ENCODE measurements at places on chromosomes 11 and 22.

GRCh38 chr11:86869531-86869930 lies 69.2 kb downstream of the PRSS23 start:
- no peak for DNase-seq

- no peak for DNase-seq
Measured at GRCh38 chr11:78933350-78933749, 358.7 kb upstream of the NARS2 start.

DNA sequence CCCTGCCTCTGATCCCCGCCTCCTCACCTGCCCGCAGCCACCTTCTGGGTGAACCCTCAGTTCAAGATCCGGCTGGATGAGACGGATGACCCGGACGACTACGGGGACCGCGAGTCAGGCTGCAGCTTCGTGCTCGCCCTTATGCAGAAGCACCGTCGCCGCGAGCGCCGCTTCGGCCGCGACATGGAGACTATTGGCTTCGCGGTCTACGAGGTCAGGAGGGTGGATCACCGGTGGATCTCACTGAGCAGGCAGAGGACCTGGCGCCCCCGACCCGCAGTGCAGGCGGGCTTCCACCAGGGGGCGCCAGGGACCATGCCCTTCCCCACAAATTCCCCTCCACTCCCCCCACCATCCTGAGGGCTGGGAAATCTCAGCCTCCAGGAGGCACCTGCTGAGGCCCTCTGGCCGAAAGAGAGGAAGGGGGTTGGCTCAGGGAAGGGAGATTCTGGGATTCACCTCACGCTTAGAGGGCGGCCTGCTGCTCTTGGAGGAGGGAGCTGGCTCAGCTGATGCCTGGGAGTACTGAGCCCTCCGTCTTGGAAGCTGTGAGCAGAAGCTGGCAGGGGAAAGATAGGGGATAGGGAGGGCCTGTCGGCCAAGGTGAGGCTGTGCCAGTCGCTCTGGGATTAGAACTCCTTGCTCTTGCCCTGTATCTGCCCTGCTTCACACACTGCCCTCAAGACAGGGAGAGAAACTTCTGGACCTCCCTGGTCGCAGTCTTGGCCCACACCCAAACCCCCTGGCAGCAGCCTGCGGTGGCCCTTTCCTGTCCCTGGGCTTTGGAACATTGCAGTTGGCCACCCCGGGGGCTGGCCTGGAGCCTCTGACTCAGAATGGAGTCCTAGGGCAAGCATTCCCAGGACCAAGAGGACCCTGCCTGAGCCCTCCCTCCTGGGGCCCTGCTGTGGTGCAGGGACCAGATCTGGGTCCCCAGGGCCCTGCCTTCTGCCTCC lies 23.2 kb downstream of the CAPN1 start:
- DNase-seq: no peak

DNA sequence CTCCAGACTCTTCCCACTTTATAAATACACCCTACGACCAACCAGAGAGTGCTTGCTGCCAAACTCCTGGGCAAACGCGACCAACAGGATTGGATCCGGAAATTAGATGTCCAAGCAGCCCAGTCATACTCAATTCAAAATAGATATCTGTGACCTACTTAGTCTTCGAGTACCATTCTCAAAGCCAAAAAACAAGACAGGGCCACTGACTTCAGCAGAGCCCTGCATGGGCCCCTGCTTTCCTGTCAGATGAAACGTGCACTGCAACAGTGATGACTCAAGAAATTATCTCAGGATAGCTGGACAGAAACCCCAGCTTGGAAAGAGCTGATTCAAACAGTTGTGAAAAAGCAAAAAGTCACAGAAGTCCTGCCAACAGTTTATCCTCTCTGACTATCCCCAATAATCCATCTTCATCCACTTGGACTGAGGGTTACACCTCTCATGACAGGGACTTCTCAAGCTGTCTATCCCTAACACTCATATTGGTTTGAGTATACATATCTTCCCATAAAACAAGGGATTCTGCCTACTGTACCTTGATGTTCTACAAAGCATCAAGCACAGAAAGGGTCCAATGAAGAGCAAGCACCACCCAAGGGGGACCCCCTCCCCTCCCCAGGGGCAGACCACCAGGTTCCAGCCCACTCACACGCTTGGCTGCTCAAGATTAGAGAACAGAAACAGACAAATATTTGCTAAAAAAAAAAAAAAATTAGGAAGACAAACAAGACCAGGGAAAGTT lies 17.4 kb downstream of the SMCO4 start:
- no peak for DNase-seq

- no peak for DNase-seq
Measured at GRCh38 chr22:44042249-44043218, 18.4 kb downstream of the PARVB start.

DNA sequence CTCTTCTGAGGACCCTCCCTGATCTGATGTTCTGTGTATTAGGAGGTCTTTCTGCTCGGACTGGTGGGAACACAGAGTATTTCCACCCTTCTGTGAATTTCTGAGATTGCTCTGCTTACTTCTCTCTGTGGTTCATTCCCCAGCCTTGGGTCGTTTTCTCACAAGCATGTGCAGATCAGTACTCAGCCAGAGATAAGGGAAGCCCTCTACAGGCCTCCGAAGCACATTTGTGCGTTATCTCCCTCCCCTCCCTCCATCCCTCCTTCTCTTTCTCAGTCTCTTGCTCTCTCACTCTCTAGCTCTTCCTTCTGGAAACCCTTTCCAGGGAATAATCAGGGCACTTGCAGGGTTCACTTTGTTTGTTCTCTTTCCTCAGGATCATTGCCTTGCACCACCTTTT lies 35.2 kb upstream of the TUB start:
- DNase-seq: no peak

Measured in keratinocyte (primary cell).